ENCODE measurements at places on chromosomes 4 and X.

GRCh38 chrX:18620349-18620748 is 51.6 kb downstream of the RS1 start:
- DNase-seq, result no peak

- no peak for DNase-seq
Measured at GRCh38 chr4:87843936-87844335, 11.2 kb downstream of the MEPE start.

DNA sequence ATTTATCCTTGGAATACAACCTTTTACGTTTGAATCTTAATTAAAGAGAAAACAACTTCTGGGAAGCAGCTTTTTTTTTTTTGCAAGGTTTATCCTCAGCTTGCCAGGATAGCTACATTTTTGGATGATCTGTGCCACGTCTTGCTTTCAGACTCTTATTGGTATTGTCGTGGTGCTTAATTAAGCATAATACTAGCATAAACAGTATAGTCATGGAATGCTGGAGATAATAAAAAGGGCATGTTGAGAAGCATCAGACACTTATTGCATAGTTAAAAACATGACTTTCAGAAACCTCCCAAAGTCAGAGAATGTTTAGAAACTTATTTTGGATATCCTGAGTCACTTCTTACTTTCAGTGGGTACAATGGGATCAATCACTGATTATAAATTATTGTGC is 77.0 kb downstream of the PALLD start:
- DNase-seq, result no peak

- DNase-seq, result no peak
Measured at GRCh38 chr4:14234307-14234706, 606.8 kb upstream of the BOD1L1 start.

GRCh38 chrX:35622601-35623000 is 175.5 kb upstream of the MAGEB16 start:
- no peak for DNase-seq

DNA sequence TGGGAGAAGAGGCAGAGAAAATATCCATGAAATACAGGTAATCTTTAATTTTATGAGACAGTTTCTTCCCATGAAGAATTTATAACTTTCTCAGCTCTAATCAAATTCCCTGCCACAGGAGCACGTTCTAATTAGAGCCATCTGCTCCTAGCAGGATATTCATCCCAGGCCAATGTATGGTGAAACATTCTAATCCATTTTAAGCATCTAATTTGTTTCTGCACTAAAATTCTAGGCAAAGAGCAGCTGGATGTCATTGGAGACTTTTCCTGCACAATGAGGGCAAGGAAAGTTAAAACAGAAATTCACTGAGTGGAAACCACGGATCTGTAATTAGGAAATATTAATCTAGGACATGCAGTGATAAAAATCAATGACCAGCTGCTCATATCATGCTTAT is 107.7 kb upstream of the ZFP42 start:
- no peak for DNase-seq

DNA sequence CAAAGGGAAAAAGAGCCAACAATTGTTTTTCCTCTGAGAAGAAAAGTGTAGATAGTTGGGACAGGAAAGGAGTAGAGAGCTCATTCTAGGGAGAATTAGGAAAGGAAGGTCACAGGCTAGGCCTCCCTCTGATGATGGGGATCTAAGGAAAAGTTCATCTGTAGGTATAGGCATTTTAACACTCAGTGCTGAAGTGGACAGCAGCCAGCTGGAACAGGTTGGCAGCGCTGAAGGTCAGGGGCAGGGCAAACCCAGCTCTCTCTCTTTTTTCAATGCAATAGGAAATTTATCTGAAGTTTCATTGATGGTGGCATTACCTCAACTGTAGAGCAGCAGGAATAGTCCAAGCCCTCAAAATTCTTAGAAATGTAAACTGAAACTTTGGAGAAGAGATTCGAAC is 98.5 kb upstream of the ETNPPL start:
- DNase-seq, result no peak

DNA sequence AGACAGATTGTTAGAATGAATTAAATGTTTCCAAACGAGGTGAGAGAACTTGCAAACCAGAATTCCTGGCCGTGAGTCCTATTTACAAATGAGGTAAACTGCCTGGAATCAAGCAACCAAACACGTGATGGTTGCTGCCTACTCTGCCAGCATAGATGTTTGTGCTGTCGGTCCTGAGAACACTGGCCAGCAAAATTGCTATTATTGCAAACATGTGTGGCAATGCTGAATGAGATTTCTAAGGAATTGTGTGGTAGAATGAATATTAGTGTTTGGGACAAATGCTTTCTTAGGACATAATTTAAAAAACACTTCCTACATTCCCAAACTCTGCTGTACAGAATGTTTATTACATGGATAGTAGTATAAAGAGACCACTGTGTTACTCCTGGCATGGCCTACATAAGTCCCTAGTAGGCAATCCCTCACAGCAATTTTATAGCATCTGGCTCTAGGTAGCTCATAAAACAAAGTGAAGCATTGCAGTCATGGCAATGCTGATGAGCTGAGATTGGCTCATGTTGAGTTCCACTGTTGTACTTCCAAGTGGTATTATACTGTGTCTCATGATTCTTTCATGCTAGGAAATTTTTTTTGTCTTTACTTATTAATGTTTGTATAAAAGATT is 605.2 kb upstream of the EPHA5 start:
- no peak for DNase-seq

- DNase-seq, result no peak
Measured at GRCh38 chr4:54941994-54942552, 183.3 kb downstream of the KDR start.

GRCh38 chr4:142698552-142698951 is 147.5 kb downstream of the INPP4B start:
- no peak for DNase-seq

DNA sequence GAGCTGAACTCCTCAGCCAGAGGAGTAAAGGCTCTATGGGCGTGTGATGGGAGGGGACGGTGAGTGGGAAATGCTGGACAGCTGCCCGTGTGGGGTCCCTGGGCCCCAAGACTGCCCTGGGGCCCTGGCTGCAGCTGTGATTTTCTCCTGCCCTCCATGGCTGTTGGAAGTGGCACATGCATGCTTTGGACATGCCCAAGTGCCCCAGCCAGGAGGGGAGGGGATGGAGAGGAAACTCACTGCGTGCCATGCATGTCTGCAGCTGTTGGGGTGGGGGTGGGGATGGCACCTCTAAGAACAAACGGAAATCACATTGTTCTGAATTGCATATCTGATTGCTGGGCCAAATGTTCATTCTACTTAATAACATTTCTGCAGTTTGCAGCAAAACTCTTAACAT is 52.4 kb downstream of the MID2 start:
- DNase-seq, result no peak

GRCh38 chr4:3489451-3489962 is 26.4 kb downstream of the DOK7 start:
- DNase-seq, result no peak

DNA sequence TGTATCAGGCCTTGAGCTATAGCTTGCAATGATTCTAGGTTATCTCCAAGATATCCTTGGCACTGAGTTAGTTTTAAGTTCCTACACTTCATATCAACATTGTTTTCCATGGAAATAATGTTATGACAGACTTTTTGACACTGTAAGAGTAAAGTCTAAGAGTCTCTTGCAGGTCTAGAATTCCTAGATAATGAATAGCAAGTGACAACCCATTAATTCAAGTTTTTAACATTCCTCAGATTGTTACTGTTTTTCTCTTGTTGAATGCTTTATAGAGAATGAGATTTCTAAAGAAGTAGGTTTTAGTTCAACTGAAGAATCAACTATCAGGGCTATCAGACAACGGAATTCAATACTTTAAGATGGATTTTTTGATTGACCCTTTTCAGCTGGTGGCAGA is 276.1 kb downstream of the PPP3CA start:
- no peak for DNase-seq

GRCh38 chr4:89617317-89617716 is 219.6 kb downstream of the SNCA start:
- DNase-seq, result no peak

DNA sequence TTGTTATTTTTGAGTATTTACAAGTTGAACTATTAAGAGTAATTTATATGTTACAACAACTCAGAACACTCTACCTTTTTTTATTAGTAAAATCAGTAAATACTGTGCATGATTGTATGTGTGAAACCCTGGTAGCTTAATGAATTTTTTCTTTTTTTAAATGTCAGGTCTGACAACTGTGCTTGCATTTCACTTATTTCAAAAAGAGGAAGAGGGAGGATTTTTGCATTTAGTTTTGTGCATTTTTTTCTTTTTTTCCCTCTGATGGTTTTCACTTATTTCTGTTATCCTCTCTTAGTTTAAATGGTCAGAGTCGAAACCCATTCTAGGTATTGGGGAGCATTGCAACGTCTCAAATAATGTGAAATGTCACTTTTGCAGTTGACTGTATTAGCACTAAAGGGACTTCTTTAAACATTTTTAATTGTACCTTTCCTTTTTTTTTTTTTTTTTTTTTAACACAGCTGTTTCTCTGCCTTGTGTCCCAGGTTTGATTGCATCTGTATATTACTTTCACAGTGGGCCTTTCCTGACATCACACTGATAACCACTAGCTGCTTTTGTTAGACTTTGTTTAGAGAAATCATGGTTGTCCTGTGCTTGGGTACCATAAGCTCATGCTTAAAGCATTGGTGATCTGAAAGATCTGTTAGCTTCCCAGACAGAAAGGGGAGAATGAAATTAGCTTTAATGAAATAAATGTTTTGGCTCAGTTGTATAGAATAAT is 28.5 kb downstream of the MOB1B start:
- DNase-seq, result no peak

DNA sequence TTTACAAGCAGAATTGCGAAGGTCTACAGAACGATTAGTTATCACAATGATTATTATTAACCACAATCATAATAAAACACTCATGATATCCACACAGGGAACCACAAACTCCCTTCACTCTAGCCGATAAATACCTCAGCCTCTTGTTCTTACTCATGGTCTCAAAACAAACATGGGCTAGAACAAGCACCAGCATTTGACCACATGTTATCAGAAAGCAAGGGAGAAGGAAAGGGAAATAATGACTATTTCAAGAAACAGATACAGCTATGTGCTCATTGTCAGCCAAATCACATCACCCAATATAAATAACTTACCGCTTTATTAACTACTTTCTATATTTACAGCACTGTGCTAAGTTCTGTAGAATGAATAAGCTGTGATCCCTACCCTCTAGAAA is 663.2 kb upstream of the HTR2C start:
- DNase-seq, result no peak

- no peak for DNase-seq
Measured at GRCh38 chr4:17662694-17663093, 48.3 kb downstream of the MED28 start.

- no peak for DNase-seq
Measured at GRCh38 chr4:173529477-173530325, at the start of gene HAND2. Gene HAND2, minus strand, starts transcription at chr4:173530229. Its CDS starts 940 bp downstream, at chr4:173529289.

- DNase-seq, result no peak
Measured at GRCh38 chrX:24125028-24125612, 24.4 kb upstream of the ZFX start.

GRCh38 chr4:39166177-39166576 is 16.2 kb upstream of the WDR19 start:
- DNase-seq, result no peak

DNA sequence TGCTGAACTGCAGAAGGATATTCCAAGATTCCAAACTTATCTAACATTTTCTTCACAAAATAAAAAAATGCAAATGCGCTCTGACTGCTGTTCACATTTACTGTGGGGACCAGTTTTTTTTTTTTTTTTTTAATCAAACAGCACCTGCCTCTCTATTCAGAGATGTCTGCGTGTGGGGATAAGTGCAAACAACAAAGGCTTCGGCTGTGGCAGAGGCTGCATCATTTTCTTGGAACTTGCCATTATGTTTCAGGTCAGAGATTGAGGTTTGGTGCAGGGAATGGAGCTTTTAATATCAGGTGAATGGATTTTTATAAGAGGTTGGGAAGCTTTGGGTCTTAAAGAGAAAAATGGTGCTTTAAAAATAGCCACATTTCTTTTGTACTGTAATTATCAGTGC is 78.2 kb upstream of the TET2 start:
- DNase-seq, result no peak

GRCh38 chrX:109270580-109271484 is 211.1 kb downstream of the GUCY2F start:
- DNase-seq, result no peak

DNA sequence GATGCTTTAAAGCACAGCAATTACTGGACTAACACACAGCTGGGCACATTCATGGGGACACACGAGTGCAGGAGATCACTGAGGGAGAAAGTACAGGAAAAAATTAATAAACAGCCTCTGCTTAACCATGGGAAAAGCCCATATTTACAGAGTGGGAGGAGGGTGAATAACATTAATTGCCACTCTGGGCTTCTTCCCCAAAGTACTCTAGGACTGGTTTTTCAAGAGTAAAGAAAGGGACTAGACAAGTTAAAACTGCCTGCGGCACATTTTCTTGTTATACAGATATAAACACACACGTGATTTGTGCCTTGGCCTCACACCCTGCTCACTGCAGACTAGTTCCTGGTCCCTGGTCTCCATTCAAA is 179.7 kb upstream of the TET2 start:
- DNase-seq, result no peak

DNA sequence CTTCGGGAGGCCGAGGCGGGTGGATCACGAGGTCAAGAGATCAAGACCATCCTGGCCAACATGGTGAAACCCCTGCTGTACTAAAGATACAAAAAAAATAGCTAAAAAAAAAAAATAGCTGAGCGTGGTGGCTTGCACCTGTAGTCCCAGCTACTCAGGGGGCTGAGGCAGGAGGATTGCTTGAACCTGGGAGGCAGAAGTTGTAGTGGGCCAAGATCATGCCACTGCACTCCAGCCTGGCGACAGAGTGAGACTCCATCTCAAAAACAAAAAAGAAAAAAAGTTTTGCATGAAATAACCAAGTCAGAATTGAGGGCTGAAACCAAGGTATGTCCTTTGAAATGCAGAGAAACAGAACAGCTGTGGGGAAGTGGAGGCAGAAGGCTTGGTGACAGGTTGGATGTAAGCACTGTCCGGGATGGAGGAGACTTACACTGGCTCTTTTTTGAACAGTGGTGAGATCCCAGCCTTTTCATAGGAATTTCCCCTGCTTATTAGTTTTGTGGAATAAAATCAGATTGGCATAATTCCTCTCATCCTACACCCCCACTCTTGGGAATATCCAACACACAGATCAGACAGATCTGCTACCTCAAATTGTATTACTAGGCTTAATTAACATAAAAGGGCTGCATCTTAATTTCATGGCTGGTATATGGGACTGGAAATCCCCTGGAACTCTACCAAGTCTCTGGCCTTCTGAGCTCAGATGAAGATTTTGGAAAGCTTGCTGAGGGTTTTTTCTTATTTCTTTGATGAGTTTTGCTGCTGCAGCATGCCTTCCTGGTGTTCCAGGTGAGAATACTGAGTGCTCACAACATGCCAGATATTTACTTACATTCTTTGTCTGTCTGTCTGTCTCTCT is 18.8 kb upstream of the C4orf36 start:
- no peak for DNase-seq

DNA sequence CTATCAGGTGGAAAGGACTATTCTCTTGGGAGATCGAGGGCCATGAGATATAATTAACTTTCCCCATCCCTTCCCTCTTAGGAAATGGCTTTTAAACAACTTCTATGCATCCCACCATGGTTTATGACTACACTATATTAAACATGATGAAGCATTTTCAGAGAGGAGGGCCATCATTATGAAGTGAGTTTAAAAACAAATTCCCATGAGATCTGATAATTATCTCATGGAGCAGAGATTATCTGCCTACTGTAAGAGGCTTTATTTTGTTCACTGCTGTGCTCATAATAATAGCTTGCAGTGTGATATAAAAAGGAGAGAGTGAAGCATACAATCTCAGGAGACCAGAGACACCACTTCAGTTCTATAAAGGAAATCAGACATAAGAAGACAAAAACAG is 330.5 kb upstream of the ZFP42 start:
- DNase-seq, result no peak

GRCh38 chr4:144709793-144710525 is 64.0 kb downstream of the HHIP start:
- no peak for DNase-seq
